Kidney capillary endothelial cell (primary cell): ENCODE measurements at places on chromosomes 7 and 10.

DNA sequence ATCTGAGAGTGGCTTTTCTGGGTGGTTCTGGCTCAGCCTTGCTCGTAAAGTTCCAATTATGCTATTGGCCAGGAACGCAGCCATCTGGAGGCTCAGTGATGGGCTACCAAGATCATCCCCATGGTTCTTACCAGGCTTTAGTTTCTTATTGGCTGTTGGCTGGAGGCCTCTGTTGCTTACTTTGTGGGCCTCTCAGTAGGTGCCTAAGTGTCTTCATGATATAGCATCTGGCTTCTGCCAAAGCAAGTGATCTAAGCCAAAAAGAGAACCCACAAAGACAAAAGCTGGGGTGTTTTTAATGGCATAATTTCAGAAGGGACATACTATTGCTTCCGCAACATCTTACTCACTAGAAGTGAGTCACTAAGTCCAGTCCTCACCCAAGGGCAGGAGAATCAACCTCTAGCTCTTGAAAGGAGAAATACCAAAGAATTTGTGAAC is 132.0 kb upstream of the MDFIC start:
- no peak for DNase-seq

- no peak for DNase-seq
Measured at GRCh38 chr7:30352169-30352568, 67.8 kb downstream of the ZNRF2 start.

DNA sequence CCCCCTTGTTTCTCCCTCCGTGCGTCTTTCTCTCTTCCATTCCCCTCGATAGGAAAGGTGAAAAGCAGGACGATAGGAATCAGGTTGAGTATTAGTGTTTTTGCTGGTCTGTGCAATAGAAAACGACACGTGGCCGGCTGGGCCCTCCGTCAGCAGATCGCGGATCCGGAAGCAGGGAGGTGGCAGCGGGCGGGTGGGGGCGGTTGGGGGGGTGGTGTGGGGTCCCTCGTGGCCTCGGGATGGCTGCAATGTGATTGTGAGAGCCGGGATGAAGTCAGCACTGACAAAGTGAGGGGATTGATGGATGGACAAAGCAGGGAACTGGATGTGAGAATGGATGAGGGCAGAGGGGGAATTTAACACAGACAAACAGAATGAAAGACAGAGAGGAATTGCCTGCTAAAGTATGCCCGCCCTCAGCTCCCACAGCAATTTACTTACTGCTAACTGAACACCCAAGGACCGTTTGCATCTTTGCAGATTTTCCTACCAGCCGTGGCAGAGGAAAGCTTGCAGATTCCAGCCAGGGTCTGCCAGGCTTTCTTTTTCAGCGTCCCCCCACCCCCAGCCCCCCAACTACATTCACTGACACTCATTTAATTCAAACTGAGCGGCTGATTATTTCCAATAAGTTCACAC is 280.9 kb downstream of the LRMDA start:
- DNase-seq = no peak

- DNase-seq = no peak
Measured at GRCh38 chr7:95691464-95691863, 80.9 kb upstream of the DYNC1I1 start.

- no peak for DNase-seq
Measured at GRCh38 chr10:47409171-47409865, 25.2 kb upstream of the ZNF488 start.

DNA sequence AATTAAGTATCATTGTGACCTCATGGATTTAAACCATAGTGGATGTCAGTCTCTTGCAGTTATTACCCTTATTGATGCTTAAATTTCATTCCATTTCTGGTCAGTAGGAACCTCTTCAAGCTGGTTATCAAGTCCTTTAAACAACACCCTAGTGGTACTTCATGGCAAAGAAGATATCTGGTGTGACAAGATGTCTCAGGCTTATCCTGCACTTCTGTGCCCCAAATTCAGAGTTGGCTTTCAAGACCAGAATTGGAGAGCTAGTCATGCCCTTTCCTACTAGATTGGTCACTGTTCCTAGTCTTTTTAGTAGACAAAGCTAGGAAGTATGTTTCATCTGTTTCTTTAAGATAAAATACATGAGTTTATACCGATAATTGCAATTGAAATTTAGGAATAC is 54.9 kb downstream of the KMT2E start:
- no peak for DNase-seq

DNA sequence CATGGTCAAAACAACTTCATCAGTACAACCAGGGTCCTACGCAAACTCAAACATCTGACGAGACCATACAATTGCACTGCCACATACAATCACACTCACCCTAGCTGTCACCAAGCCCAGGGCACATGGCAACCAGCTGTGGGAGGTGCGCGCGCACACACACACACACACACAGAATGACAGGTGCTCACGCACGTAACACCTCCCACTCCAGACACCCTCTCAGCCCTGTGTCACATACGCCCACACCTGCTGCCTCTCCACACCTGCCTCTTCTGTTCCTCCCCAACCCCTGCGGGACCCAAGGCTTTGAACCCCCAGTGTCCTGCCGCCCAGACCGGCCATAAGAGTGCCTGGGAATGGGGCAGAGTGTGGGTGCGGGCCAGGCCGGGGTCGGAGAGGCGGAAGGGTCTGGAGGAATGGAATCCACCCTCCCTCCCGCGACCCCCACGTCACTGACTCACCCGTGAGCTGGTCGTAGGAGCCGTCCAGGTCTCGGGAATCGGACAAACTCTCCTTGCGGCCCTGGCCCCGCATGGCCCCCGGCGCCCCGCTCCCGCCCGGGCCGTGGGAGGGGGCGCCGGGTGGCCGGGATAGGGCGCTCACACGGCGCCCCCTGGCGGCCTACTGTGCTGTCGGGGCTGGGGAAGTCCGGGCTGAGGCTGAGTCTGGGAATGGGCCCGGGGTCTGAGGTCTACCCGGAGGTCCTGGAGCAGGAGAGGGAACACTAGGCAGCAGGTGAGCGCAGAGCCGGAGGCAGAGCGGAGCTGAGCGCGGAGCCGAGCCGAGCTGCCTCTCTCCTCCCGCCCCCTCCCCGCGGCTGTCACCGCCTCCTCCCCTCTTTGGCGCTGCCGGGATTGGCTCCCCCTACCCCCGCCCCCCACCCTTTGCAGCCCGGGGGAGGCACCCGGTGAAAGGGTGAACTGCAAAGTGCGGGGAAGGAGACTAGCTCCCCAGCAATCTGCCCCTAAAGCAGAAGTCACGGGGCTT is at the start of gene KCNIP2:
TSS of gene KCNIP2 (minus strand) at position 769 of the 990 bp plus-strand sequence. CDS start at position 537, 232 bp downstream.
- no peak for DNase-seq

DNA sequence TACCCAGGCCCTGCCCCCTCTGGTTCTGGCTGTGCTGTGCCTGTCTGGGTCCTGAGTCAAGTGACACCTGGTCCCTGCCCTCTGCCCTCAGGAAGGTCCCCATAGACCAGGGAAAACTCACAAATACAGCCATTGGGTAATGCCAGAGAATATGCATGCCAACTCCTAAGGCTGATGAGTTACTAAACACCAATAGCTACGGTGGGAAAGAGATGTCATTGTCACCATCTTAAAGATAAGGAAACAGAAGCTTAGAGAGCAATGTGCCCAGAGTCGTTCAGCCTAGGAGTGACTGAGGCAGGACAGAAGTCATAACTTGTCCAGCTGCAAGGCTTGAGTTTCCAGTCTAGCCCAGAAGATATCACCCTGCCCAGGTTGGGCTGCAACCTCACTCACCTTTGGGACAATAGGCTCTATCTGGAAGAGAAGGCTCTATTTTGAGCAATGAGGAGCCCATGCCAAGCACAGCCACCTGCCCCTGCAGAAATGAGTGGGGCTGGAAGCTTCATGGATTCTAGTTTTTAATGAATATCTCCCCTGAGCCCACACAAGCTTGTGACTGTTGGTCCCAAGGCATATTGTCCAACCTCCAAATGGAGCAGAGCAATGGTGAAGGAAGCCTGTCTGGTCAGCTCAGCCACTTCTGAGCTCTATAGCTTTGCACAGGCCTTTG is 42.6 kb downstream of the ZNF273 start:
- no peak for DNase-seq

DNA sequence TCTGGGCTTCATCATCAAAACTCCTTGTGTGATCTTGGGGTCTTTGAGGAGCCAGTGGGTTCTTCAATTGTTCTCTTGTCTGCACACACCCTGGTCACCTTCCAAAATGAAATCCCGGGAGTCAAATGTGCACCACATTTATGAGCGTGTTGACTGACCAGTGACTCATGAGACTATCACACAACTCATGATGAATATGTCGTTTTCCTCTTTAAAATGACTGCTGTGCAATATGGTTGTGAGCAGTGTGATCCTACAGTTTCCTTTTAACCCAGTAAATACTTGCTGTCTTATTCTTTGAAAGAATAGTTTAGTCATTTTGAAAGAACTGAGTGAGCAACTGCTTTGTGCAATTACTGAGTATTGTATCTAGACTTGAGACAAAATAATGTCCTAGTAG is 149.2 kb downstream of the DYNC1I1 start:
- peak; percentile 44 for DNase-seq

- no peak for DNase-seq
Measured at GRCh38 chr10:75297021-75297599, 61.4 kb upstream of the COMTD1 start.

- no peak for DNase-seq
Measured at GRCh38 chr7:117639966-117640365, 160.1 kb downstream of the CFTR start.
